ENCODE measurements at places on chromosomes 5 and 9. TPM values are rescaled to one million over a fixed set of nuclear protein-coding genes. Genes with fewer than 3 reads are reported as not detected.

Gene PRDM9
- polyA plus RNA-seq = not detected

Gene CMYA5
- 17.7 TPM for polyA plus RNA-seq

Gene PCDHGA12
- polyA plus RNA-seq = 1.8 TPM

Gene MYMK
- polyA plus RNA-seq = not detected

Gene PDE6A
- 0.14 TPM for polyA plus RNA-seq

Gene EHMT1
- polyA plus RNA-seq = 80.4 TPM

Gene RAPGEF6
- 16.7 TPM for polyA plus RNA-seq

Gene CRB2
- 29.9 TPM for polyA plus RNA-seq

Measured in renal pelvis (tissue), 12 donors.